Femur (tissue), 1 donor: ENCODE measurements at places on chromosomes 4 and X.
A peak's percentile ranks its signal among the peaks of the same experiment; 100 is the strongest.

GRCh38 chr4:53432528-53433424 is 55.3 kb downstream of the FIP1L1 start:
- DNase-seq = no peak

DNA sequence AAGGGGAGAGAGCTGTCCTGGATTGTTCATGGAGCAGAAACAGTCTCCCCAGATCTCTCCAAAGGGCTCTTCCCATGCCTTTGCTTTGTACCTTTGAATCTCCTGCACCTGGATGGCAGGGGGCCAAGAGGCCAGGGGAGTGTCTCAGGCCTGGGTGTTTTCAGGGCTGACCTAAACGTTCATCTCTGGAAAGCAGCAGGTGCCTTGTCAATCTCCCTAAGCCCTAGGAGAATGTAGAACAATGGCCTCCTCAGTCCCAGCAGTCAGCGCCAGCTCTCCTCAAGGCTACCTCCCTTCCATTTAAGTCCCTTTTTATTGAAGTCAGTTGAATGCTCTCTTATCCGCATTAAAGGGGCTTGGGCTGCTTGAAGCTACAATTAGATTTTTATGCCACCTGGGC is 31.2 kb upstream of the NSUN7 start:
- no peak for DNase-seq

DNA sequence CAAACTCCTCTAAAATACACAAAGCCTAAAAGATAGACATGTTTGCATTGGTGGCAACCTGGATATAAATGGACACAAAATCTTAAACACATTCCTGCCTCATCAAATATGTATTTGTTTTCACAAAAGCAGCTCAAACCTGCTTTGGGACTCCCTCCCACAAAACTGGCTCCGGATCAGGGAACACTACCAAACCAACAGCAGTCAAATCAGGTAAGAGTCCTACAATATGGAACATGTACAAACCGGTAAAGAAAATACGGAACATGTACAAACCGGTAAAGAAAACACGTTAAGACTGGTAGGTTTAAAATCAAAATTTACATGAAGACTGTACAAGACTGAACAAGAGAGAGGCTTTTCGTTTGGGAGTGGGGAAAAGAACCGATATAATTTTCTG is 4.3 kb downstream of the AMTN start:
- DNase-seq = no peak

- no peak for DNase-seq
Measured at GRCh38 chr4:96698831-96699230, 858.9 kb downstream of the PDHA2 start.

- no peak for DNase-seq
Measured at GRCh38 chr4:71232056-71232430, 106.8 kb upstream of the SLC4A4 start.

DNA sequence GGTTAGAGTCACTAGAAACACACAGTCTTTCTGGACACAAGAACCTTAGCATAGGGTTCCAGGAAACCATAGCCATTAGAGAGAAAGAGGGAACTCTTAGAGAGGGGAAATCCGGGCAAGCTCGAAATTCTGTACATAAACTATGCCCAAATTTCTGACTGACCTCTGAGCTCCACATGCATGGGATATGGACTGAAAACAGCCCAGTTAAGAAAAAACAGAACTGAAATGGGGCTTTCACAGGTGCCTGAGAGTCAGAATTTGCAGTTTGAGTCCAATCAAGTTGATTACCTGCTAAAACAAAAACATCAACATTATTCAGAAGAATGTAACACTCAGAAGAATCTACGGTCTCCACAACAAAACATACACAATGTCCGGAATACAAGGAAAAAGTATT is 13.1 kb downstream of the DCHS2 start:
- DNase-seq = no peak

DNA sequence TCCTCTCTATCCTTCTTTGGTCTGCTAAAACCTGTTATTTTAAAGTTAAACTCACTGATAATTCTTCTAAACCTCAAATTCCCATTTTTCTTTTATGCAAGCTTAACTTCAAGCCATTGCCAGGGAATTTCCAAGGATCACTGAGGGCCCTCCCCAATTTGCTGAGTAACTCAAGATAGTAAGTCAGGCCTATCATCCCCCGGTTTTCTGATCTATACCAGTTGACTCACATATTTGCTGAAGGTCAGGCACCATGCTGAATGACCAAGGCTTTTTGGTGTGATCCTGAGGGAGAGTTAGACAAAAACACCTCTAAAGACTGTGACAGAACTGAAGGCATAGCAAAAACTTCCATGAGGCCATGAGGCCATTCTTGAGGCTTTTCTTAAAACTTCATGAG is 1301.9 kb downstream of the PCDH7 start:
- no peak for DNase-seq

DNA sequence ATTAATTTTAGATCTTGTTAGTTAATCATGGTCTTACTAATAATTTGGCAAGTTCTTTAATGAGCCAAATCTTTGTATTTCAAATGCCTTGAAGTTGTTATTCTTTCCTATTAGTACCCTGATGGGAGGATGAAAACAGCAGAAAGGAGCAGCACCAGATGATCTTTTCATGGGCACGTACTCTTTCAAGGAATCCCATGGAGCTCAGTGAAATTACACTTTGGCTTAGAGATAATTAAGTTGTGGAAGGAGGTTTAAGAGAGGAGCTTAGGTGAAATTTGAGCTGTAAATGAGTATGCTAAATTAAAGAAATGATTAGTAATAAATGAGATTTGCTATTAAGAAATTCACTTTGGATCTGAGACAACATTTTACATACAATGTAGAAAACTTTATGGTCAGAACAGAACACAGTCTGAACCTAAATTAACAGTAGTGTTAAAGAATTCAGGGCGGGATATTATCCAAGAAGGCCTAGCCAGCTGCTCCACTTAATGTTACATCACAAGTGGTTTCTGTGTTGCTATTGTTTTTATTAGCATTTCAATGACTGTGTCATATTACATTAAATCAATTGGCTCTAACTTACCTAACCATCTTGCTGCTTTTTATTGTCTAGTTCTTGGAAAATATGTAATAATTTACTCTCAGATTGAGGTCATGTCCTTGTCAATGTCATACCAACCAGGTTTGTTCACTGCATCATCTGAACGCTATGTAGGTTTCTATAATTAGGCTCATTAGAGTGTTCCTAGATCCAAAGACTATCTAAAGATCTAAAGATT is 3.9 kb downstream of the MTHFD2L start:
- DNase-seq = no peak

- no peak for DNase-seq
Measured at GRCh38 chr4:108590776-108591175, 29.6 kb upstream of the RPL34 start.

DNA sequence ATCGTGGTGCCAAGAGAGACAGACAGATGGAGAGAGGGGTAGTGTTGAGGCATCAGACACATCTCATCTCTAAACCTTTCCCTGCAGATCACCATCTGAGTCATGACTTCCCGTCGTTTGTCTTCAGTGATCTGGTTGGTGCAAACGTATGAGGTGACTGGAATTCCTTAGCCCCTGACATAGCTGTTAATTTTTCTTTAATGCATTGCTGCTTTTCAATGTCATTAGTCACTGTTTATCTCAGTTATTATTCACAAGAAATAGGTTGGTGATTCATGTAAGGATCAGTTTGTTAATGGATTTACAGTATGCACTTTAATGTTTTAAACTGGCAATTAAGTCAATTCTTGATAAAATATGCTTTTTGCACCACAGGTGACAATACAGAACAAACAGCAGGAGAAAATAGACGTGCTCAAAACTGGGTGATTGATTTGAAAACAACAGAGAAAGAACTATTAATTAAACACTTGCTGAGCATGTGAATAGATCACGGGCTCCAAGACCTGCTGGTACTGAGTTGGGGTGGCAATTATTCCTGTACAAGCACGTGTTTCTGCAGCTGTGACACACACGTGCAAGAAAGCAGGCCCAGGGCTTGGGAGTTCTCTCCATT is 1.3 kb upstream of the TMEM154 start:
- DNase-seq = no peak

GRCh38 chr4:121688261-121688660 is 8.5 kb downstream of the ANXA5 start:
- DNase-seq = no peak

- DNase-seq = no peak
Measured at GRCh38 chrX:3592184-3592583, 121.3 kb downstream of the PRKX start.

- no peak for DNase-seq
Measured at GRCh38 chrX:153973127-153974002, 811 bp downstream of the TMEM187 start.

DNA sequence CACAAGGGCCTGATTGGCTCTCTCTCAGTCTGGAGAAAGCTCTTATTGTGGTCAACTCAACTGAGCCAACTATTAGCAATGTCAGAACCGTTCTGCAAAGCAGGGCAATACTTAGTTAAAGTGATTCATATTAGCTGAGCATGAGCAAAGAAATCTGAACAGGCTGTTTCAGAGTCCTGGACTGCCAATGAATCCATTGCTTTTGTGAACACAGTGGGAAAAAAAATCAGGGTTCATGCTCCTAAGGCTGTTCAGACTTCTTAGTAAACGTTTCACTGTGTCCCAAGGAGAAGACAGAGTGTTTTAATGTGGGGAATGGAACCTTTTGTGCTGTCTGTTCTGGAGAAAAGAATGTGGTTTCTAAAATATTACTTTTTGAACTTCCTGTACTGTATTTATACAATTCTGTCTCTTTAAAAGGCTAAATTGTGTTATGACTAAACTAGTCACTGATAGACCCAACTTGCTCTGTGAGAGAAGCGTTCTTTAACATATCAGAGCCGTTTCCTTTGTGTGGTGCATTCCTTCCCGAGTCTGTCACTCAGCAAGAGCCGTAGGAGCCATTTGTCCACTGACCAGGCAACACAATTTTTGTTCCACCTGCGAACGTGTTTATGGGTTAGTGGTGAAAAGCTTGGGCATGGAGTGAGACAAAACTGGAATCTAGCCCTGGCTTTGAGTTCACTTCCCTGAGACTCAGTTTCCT is 366.1 kb downstream of the FBXO8 start:
- no peak for DNase-seq

- DNase-seq = no peak
Measured at GRCh38 chr4:181613200-181613599, 630.0 kb upstream of the TENM3 start.

DNA sequence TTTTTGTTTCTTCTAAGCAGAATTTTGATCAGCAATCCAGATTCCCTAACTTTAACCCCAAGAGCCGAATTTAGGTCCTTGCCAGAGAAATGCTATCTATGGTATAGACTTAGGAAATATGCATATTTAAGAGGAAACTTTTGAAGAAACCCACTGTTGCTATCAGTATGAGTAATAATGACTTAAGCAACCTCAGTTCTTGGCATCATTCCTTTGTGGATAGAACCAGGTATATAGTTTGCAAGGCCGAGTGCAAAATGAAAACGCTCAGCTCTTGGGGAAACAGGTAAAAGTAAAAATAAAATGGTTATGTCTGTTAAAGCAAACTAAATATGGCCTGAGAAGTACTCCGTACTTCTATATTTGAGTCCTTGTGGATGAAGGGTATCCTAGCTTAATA is 78.1 kb downstream of the ARSF start:
- DNase-seq = no peak

DNA sequence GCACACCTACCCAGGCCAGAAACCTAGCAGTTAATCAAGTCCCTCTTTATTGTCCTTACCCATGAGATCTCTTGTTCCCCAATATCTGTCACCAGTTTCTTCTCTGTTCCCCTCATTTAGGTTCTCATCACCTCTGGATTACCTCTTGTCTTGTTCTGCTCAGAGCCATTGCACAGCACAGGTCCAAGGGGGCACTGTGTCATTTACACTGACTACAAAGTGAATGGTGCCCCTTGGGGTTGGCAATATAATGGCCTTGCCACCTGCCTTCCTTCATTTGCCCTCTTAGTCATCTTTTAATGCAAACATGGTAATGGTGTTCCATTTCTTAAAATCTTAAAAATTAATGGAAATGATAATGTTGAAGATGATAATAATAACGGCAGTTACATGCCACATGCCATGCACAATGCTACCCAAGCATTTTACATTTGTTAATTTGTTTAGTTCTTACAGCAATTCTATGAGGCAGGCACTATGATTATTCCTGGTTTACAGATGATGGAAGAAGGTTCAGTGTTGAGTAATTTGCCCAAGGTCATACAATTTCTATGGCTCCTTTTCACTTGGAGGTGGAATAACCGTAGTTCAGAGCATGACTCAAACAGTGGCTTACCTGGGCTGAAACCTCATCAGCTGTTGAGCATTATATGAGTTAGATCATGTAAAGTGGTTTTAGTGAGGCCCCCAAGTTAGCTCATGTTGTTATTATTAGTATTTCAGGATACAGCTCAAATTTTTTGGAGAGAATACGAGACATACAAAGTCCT is 117.9 kb downstream of the RASL11B start:
- no peak for DNase-seq

DNA sequence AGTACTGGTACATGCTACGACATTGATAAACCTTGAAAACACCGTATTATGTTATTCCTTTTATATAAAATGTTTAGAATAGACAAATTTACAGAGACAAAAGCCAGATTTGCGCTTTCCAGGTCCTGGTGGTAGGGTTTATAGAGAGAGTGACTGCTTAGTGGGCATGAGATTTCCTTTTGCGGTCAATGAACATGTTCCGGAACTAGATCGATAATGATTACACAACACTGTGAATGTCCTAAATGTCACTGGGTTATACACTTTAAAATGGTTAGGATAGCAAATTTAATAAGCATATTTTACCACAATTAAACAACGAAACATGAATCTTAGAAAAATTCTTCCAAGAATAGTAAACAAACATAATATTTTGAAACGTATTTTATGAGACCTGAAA is 77.3 kb downstream of the MAGEA10 start:
- DNase-seq = no peak

GRCh38 chr4:169975838-169976796 is 50.1 kb downstream of the MFAP3L start:
- no peak for DNase-seq

GRCh38 chr4:107825072-107825824 is 516 bp downstream of the SGMS2 start:
- peak; percentile 72 for DNase-seq

DNA sequence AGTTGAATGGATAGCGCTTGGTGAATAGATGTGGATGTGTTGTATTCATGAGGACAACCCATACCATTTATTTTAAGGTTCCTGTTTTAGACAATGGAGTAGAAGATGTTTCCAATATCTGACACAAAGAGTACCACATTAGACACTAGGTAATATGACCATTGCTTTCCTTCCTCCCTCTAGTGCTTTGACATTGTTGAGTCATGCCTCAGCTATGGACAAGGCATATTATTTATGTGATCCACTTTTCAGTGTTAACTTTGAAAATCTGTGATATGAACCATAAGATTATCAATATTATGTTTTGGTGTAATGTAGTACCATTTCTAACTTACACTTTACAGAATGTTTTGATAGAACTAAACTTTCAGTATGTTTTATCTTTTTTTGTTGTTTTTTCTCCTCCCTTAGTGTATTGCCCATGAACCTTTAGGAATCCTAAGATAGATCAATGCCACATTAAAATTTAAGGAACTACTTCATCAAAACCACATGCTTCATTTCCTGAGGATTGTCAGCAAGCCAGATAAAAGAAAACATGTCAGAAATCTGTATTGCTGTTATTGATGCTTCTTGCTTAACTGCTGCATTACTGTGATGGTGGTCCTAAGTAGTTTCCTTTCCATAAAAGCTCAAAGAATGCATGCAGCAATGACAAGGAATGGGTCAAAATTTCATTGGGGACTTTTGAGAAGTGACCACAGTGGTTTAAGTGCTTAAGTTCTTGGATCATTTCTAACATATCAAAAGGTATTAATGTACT is 105.0 kb downstream of the PCDH7 start:
- DNase-seq = no peak
